ENCODE measurements at places on chromosomes 4 and X.
A peak's percentile ranks its signal among the peaks of the same experiment; 100 is the strongest.

GRCh38 chr4:14529653-14530052 is 472.6 kb upstream of the CPEB2 start:
- peak; percentile 10 for DNase-seq

- no peak for DNase-seq
These were observed 31.0 kb downstream of the DCTD start for GRCh38 chr4:182886205-182886604.

- no peak for DNase-seq
These were observed 1.2 kb downstream of the CXCL2 start for GRCh38 chr4:74097631-74098426.

DNA sequence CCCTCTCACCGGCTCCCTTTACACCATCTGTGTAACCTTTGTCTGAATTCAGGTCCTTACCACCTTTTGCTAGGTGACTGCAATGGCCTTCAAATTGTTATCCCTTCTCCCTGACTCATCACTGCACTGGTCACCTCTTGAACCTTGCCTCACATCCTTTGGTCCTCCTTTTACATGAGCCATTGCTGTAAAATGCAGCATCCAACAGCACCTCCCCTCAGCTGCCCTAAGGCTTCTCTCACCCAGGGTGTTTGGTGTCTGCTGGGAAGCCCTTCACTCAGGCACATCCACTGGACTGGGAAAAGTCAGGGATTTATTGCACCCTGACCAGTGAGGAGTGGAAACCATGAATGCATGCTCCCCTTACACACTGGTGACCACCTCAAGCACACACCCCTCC is 192.5 kb upstream of the GATB start:
- DNase-seq, result no peak

- DNase-seq, result no peak
These were observed 182.1 kb downstream of the VEGFC start for GRCh38 chr4:176610594-176610993.

- DNase-seq, result no peak
These were observed 64.6 kb upstream of the MTM1 start for GRCh38 chrX:150503898-150504219.

DNA sequence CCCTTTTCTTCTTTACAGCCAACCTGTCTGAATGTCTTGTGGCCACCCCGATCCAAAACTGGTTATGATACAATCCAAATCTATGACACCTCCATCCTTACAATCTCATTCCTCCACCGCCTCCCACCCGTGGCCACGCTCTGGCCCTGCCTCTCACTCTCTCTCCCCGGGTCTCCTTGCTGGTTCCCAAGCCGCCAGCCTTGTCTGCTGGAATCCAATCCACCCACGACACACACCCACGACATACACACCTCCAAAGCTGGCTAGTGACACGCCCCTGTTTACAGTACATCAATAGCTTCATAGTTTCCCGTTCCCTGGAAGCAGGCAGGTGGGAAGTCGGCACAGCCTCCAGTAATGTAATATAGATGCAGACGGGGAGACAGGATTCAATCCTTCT is 99.0 kb downstream of the WFS1 start:
- DNase-seq, result no peak

DNA sequence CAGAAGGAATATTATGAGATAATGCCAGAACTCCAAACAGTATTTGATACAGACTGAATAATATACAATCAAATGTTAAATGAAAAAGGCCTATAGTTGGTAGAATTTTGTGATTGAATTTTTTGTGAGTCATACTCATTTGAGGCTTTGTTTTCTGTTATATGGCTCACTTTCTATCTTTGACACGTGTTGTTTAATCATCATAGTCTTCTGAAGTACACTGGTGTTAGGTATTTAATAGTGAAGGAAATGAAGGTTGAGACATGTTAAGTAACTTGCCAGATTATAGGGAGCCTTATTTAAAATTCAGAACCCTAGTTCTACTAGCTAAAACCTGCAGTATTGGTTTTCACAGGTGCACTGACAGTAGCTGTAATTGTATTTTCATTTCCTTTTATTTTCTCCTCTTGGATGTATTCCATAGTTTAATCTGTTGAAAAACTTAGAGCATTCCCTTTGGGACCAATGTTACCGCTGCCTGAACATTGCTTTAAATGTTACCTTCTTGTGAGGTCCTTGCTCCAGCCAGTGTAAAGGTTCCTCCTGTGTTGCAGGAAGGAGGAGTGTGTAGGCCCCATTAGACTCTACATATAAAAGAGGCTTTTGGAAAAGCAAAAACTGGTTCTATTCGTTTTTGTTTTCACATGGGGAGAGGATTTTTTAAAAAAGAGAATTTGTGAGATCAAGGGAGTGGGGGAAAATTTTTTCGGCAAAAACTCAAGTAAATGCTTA is 224.1 kb downstream of the ARHGAP10 start:
- DNase-seq, result no peak

GRCh38 chrX:63785708-63786040 is 660 bp upstream of the ARHGEF9 start:
- no peak for DNase-seq
